ENCODE measurements at places on chromosomes 7 and 10.
A peak's percentile ranks its signal among the peaks of the same experiment; 100 is the strongest.

- DNase-seq = no peak
These were observed 28.0 kb downstream of the PIP4K2A start for GRCh38 chr10:22686347-22686746.

GRCh38 chr10:79244068-79244442, 103.2 kb upstream of the PPIF start:
- DNase-seq = no peak

DNA sequence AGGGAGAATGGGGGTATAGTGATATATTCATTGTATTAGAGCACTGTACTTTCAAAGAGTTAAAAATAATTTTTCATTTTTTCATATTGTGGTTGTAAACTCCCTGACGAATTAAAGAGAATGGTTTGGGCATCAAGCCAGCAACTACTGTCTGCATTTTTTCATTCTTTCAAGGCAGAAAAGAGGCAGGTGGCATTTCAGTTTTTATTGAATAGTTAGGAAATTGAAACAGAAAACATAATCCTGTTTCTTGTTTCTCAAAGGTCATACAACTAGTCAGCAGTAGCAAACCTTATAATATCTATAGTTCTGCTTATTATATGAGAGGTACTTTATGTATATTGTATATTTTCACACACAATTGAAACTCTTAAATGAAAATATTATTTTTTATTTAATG, 303.9 kb upstream of the KCND2 start:
- DNase-seq = no peak

GRCh38 chr10:33982995-33983394, 648.5 kb upstream of the NRP1 start:
- no peak for DNase-seq

DNA sequence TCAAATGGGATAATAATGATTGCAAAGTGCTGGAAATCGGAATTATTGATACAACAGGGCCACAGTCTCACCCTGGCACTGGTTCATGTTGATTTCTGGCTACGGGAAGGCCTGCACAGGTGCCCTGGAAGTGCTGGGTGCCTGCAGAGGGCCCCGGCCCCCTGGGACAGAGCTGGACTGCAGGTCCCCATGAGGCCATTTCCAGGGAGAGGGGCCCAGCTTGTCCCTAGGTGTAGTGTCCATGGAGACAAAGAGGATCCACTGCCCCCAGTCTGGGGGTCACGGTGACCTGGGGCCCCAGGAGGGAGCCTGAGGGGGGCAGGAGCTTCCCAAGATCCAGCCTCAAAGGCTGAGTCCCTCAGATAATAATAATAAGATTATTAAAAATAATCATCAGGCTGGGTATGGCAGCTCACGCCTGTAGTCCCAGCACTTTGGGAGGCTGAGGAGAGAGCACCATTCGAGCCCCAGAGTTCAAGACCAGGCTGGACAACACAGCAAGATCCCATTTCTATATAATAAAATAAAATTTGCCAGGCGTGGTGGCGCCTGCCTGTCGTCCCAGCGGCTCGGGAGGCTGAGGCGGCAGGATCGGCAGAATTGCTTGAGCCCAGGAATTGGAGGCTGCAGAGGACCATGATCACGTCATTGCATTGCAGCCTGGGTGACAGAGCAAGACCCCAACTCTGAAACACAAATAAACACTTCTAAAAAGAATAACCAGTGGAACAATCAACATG, 98.1 kb downstream of the MICALL2 start:
- DNase-seq = no peak

- DNase-seq = no peak
These were observed 215.5 kb downstream of the PCDH15 start for GRCh38 chr10:54585572-54585971.

- DNase-seq = no peak
These were observed 78.6 kb upstream of the GLI3 start for GRCh38 chr7:42315631-42316030.

DNA sequence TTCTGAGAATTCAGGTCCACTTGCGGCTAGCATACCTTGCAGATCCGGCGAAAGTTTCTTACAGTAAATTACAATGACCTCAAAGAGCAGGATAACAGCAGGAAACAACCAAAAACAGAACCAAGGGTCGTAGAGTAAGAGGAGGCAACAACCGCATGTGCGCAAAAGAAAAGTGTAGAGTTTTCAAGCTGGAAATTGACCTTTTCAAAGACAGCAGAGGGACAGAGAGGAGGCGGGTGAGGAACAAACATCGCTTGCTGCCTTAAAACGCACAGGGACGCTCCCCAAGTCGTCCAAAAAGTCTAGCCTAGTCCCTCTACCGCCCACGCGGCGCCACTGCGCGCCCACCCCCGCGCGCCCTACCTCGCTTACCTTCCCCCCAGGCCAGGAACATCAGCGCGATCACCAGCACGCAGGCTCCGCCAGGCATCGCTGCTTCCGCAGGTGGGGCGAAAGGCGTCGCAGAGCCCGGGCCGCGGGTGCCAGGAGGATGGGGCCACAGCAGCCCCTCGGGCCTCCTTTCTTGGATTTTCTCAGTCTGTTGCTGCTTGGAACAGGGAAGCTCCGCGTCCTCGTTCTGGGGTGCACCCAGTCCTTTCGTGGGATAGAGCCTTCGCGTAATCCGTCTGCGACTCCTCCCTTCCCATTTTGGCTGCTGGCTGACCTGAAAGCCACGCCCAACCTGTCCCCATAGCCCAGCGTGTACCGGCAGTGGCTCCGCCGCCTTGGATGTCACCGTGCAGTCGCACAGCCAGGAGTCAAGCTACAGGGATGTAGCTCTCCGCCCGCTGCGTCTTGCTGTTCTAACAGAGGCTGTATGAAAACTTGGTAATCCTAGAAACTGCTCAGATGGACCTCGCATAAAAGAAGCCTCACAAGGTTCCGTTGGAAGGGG, at the start of gene VWDE:
Gene VWDE, minus strand, starts transcription at position 579 of the 895 bp plus-strand sequence. Its CDS starts 149 bp downstream, at position 430.
- peak; percentile 54 for DNase-seq

GRCh38 chr7:109879287-109879828, 1211.6 kb upstream of the LRRN3 start:
- DNase-seq = no peak

- no peak for DNase-seq
These were observed 2.7 kb upstream of the LHPP start for GRCh38 chr10:124458889-124459288.

DNA sequence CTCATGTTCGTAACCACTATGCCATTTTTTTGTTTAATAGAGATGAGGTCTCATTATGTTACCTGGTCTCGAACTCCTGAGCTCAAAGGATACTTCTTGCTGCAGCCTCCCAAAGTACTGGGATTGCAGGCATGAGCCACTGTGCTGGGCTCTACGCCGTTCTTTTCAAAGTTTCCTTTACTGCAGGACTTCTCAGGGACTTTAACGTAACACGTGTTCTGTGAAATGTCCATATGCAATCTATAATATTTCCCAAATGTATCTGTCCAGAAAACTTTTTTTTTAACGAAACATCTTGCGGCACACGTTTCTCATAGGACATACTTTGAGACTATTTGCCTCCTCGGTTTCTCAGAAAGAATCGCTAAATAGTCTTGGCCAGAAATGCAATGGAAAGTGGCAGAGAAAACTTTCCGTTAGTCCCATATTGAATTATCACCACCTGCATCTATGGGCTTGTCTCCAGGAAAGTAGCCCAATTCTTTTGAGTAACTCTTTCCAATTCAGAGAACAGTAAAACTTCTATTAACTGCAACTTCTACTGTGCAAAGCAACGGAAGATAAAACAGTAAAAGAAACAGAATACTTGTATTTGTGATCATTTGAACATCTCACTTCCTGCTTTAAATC, 96.3 kb downstream of the ELMO1 start:
- no peak for DNase-seq

DNA sequence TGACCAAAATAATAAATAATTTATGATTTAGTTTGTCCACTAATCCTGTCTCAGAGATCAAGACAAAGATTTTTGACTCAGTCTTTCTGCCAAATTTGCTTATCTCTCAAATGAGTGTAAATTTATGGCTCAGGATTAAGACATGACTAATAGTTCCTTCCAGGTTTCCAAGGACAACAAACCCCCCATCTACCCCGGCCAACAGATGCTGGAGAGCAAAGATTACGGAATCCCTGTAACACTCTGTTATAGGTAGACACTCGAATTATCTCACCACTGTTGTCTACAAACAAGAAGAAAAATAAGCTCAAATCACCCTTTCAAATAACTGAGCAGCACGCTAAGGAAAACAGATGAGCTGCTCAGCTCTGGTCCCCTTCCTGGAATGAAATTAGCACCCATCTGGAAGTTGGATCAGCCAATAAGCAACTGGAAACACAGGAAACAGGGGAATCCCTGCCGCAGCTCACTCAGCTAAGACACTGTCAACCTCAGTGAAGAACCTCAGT, 56.8 kb upstream of the SVIL start:
- no peak for DNase-seq

DNA sequence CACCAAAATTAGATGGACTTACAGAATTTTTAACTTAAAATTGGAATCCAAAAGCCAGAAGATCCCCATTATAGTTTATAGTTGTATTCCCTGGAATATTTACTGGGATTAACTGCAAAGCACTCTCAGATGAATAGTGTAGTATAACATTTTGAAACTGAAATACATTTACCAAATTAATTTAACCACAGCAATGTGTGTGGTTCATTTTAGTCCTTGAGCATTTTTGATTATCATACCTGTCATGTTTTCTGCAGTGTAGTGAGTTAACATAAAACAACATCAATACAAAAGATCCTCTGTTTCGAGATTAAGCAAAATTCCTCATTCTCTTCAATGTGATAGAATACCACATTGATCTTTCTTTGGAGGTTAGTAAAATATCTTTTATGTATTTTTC, 3.7 kb downstream of the VIM start:
- no peak for DNase-seq

DNA sequence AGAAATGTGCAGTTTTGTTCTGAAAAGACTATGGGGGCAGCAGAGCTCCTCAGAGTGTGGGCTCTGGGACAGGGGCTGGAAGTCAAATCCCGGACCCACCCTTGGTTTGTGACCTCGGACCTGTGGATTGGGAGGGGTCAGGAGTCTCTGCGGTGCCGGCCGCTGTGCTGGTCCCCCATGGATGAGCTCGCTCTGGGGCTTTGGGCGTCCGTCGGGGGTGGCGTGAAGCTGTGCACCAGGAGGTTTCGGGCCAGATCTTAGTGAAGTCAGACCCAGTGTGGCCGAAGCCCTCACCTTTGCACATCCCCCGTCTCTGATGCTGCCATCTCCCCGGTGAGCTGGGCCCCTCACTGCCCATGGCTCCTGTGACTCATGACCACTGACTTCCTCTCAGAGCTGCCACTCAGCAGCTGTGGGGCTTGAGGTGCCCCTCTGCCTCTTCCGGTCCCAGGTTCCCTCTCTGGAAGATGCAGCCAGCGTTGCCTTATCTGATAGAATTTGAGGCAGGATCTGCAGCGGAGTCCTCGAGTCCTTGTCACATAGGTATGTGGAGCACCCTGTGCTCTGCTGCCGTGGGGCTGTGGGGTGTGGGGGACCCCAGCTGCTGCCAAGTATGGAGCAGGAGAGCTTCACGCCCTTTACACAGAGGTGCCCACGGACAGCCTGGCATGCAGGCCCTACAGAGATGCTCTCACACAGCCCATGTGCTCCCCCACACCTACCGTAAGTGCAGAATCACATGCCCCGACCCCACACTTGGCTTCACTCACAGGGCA, 11.4 kb upstream of the SCART1 start:
- no peak for DNase-seq

DNA sequence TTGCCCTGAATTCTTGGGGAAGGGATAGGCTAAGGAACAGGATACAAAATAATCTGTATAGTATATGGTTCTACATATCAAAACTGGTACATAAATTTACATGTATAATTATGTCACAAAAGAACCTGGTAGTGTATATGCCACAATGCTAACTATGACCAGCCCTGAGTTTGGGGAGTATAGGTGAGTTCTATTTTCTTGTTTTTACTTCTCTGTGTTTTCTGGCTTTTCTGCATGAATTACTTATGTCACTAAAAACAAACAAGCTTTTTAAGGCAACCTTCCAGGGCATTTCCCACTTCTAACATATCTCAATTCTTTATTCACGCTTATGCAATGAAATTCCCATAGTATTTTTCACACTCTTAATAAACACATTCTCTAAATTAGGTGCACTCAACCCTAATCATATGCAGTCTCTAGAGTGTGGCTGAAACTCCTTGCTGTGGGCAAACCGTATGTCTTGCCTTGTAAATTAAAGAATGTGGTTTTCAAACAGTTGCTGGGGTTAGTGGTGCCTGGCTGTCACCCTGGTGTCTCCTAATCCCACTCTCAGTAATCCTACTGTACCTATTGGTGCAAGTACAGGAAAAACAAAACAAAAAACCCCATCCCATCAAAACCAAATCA, 14.0 kb upstream of the INSIG1 start:
- DNase-seq = no peak

GRCh38 chr10:100759331-100759730, 13.9 kb downstream of the PAX2 start:
- DNase-seq = no peak

GRCh38 chr10:69412232-69412790, 4.4 kb downstream of the TACR2 start:
- DNase-seq = no peak

DNA sequence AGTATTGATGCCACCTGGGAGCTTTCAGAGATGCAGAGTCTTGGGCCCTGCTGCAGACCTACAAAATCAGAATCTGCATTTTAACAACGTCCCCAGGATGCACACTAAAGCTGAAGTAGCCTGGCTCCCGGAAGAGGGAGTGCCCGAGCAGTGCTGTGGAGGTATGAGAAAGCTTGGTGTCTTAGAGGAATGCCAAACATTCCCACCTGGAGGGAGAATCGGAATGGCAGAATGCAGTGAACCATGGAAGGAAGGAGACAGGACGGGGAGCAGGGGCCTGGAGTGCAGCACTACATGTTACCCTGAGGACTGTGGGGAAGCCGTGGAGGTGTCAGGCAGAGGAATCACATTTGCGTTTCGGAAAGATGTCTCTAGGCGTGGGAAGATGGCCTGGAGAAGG, 90.9 kb downstream of the AOAH start:
- DNase-seq = no peak

DNA sequence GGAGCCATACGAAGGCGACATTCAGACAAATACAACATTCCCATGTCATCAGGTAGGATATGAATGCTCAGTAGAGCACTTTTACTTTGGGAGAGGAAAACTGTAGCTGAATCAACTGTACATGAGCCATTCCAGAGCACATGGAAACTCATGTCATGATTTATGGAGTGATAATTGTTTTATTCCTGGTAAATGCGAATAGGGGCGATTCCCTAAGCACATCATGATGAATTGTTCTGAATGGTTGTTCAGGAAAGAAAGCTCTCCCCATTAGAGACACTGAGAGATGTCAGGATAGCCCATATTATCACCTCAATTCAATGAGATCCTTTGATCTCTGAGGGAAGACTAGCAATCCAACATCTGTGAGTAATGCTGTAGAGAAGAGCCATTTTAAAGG, 243.6 kb downstream of the FOXP2 start:
- DNase-seq = no peak

DNA sequence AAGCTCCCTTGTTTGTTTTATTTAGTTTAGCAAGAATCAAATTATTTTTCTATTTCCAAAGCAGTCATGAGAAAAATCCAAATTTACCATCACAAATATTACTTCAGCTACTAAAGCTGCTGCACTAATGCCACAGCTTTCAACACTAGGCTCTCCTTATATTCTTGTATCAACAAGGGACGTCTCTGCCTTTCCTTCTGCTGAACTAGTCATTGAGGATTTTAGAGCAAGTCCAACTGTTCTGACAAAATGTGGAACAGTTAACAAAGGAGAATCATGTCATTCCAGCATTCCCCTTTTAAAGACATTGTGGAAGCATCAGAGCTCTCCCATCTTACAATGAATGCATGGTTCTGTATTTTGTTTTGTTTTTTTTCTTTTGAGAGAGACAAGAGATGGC, 28.6 kb downstream of the FAM13C start:
- no peak for DNase-seq

Data from HS-5 (cell line).